ENCODE measurements at places on chromosomes 7 and 10.

- no peak for DNase-seq
Observed at GRCh38 chr10:7186387-7187018, 224.3 kb downstream of the SFMBT2 start.

- DNase-seq, result no peak
Observed at GRCh38 chr7:134691546-134692343, 45.1 kb downstream of the BPGM start.

GRCh38 chr10:14879124-14879927 lies 660 bp downstream of the SUV39H2 start:
- DNase-seq, result no peak

DNA sequence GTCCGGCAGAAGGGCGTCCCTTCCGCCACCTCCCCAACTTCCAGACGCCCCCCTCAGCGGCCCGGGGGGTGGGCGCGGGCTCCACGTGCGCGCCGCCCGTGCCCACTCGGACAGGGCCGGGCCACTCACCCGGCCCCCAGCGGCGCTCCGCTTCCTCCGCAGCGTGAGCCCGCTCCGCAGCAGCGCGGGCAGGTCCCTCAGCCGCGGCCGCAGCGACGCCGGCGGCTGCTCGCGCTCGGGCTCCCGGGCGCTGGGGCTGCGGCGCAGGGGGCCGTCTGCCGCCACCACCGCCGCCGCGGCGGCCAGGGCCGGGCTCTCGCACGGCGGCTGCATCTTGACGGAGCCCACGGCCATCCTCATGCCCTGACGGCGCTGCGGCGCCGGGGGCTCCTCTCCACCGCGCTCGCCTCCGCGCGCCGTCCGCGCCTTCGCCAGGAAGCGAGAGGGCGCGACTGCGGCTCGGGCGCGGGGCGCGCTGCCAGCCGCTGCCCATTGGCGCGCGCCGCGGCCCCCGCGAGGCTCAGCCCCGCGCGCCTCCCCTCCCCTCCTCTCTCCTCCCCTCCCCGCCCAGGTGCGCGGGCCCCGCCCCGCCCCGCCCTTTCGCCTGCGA lies at the start of gene RAPGEF5:
TSS of gene RAPGEF5 (minus strand) at position 454 of the 610 bp plus-strand sequence. CDS start at position 360, 94 bp downstream.
- DNase-seq, result peak; percentile 50

- DNase-seq, result no peak
Observed at GRCh38 chr10:2866569-2866968, 200.8 kb upstream of the PFKP start.

DNA sequence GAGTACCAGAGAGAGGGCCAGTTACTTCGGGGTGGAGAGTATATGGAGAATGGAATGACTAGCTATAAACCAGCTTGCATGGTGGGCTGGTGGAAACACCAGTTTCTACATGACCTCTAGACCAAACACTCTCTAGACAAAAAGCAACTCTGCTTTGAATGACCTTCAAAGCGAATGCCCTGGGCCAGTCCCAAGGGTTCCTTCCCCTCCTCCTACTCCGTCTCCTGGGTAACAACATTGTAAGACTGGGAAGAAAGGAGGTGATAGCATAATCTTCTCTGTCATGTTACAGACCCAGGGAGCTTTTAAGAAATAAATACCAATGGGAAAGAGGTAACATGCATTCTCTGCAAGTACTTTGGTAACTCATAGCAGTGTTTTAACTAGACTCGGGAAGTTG lies 7.4 kb downstream of the HK1 start:
- no peak for DNase-seq

- DNase-seq, result peak; percentile 31
Observed at GRCh38 chr7:130721486-130722277, 12.3 kb downstream of the KLF14 start.

GRCh38 chr7:51114501-51114900 lies 202.1 kb downstream of the COBL start:
- DNase-seq, result no peak

DNA sequence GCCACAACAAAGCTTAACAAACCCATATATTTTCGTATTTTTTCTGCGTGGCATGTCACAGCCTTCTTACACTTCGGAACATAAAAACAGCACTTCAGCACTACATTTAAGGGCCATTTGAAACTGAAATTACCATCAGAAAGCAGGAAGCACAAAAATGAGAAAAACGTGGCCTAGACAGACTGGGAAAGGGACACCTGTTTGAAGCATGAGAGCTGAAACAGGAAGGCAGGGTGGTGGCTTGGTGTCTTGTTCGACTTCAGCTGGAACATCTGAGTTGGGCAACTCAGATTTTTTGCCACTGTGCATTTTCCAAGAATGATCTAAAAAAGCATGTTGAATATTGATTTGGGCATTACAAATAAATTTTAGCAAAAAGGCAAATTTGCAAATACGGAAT lies 243.2 kb downstream of the ELMO1 start:
- no peak for DNase-seq

- DNase-seq, result no peak
Observed at GRCh38 chr7:55887821-55888247, 578 bp downstream of the ZNF713 start.

DNA sequence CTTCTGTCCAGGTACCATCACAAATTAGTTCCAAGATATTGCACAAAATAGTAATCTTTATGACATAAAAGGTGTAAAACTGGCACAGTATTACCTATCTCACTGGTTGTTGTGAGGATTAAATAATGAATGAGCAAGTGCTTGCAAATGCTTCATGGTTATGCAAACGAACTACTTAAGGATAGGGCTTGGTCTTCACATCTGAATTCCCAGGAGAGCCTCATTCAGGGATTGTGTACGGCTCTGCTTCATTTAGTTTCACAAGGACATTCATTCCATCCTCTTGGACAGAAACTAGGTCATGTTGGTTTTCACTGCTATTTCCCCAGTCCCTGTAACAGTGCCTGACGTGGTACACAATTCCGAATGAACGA lies 12.1 kb downstream of the ABCA13 start:
- no peak for DNase-seq

- no peak for DNase-seq
Observed at GRCh38 chr7:3092468-3092867, 48.8 kb upstream of the CARD11 start.

DNA sequence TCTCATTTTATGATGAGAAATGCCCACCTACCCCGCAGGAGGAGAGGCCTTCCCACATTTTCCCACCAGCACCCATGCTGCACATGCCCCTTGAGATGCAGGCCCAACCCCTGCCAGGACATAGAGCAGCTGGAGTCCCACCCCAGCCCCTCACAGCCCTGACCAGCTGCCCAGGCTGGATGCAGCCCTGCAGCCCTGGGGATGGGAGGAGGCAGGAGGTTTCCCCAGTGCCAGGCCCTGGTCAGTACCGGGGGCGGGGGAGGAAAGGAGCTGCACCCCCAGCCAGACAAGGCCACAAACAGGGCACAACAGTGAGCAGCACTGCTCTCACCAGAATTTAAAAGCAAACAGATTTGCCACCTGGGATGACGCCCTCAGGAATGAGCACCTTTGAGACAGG lies 196.1 kb downstream of the PTPRN2 start:
- no peak for DNase-seq

- no peak for DNase-seq
Observed at GRCh38 chr10:101258179-101258885, 29.1 kb upstream of the LBX1 start.

DNA sequence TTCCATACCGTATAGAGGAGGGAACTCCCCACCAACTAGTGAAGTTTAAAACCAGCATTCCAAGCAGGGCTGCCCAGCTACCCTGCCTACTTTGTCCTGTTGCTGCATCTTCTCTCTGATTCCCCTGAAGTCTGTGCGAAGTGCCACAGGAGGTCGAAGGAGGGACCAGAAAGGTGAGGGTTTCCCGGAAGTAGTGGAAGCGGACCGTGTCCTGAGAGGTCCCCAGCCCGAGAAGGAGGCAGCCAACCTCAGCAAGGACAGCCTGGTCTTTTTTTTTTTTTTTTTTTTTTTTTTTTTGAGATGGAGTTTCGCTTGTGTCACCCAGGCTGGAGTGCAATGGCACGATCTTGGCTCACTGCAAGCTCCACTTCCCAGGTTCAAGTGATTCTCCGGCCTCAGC lies 671.9 kb upstream of the GALNT17 start:
- DNase-seq, result no peak

DNA sequence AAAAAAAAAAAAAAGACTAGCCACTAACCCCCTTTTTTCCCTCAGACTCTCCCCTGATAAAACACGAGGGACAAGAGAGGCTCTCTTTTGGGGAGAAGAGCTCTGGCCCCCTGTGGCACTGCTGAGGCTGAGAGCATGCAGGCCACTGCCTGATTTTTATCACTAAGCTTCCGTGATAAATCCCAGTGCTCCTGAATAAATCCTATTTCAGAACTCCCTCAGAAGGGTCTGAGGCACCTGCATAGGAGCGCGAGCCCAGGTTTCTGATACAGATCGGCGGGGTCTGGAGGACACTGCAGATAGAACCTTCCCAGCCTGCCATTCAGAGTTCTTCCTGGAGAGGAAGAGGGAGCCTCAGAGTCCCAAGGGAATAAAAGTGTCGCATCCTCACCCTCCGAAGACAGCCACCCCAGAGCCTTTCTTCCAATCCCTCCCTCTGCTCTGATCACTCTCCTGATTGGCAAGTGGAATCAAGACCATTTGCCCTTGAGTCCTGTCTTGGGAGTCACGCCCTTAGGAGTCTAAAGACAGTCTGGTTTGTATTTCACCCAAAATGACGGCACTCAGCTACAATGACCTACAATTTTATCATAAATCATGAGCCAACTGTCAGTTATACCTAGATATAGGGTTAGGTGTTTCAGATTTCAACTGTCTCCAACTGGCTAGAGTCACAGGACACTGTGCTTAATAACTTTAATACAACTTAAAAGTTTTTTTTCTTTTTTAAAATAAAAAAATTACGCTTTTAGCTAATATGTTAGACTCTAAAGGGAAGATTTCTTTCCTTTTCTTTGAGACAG lies 153.5 kb downstream of the RNF216 start:
- no peak for DNase-seq

GRCh38 chr10:3803927-3804741 lies 19.1 kb upstream of the KLF6 start:
- DNase-seq, result no peak

DNA sequence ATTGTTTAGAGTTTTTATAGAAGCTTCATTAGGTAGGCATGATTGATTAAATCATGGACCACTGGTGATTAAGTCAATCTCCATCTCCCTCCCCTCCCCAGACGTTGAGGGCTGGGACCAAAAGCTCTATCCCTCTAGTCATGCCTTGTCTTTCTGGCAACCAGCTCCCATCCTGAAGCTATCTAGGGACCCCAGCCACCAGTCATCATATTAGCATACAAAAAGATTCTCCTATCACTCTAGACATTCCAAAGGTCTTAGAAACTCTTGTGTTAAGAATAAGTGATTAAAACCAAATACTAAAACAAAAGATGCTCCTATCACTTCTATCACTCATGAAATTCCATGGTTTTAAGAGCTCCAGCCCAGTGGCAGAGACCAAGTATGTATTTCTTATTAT lies 178.2 kb downstream of the RAPGEF5 start:
- no peak for DNase-seq

- no peak for DNase-seq
Observed at GRCh38 chr7:116772926-116773749, 89.2 kb upstream of the CAPZA2 start.

Data from DMS153 (cell line).